ENCODE measurements at places on chromosomes 6 and 20.

DNA sequence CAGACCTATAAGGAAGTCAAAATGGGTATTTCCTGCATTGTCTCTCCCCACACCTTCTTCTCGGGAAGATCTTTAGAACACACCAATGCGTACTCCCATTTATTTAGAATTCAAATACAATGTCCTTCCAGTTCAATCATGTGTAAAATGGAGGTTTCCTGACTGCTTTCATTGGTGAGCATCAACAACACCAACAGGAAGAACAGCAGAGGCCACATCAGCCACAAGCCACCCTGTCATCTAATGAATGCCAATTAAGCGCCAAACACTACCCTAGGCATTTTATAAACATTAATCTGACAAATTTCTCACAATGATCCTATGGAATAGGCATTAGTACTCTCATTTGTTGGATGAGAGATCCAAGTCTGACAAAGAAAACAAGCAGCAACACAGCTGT, 68.4 kb upstream of the SMLR1 start:
- DNase-seq = no peak

DNA sequence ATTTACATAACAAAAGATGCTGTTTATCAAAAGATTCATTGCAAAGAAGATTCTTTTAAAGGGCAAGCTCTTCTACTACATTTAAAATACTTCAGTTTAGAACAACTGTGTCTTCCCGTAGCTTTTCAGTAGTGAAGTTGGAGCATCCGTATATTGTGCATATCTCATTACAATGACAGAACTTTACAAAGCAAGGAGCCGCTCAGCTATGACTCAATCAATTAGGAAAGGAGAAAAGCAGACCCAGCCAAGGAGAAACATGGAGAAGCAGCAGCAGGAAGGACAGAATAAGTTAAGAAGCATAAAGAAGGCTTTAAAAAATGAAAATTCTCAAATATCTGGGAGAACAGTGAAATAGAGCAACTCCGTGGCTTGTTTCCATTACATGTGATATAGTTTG, 132.6 kb upstream of the SMLR1 start:
- DNase-seq = no peak

- DNase-seq = no peak
Measured at GRCh38 chr6:148885136-148885865, 138.5 kb downstream of the UST start.

DNA sequence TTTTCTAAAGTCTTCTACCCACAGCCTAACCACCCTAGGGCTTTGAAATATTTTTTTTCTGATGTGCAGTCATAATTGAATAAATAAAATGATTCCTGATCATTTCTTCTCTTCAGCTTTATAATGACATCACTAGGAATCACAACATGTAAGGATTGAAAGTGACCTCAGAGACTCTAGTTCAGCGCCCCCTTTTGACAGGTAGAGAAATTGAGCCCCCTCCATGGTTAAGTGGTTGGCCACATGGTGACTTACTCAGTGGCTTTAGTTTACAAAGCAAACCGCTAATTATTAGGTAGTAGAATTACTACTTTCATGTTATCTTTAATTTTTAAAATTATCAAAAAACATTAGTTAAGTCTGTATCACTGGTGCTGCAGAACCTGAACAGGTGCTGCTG, 13.3 kb upstream of the SLC2A12 start:
- no peak for DNase-seq

DNA sequence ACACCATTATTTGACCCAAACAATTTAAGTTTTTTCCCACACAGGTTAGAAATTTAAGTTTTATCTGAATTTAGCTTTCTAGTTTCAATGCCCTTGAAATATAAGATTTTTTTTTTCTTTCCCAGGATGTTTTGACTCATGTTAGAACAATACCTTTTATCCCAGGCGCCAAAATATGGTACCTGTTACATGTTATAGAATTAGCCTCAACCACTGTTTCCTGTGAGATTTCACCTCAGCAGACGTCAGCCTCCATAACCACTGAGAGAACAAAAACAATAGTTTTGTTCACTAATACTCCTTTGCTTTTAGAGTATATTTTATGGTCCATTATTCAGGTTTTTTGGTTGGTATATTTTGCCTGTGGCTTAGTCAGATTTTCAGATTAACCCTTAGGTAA, 302.9 kb downstream of the CDKAL1 start:
- DNase-seq = no peak

- DNase-seq = no peak
Measured at GRCh38 chr6:156449128-156449527, 328.1 kb upstream of the ARID1B start.

DNA sequence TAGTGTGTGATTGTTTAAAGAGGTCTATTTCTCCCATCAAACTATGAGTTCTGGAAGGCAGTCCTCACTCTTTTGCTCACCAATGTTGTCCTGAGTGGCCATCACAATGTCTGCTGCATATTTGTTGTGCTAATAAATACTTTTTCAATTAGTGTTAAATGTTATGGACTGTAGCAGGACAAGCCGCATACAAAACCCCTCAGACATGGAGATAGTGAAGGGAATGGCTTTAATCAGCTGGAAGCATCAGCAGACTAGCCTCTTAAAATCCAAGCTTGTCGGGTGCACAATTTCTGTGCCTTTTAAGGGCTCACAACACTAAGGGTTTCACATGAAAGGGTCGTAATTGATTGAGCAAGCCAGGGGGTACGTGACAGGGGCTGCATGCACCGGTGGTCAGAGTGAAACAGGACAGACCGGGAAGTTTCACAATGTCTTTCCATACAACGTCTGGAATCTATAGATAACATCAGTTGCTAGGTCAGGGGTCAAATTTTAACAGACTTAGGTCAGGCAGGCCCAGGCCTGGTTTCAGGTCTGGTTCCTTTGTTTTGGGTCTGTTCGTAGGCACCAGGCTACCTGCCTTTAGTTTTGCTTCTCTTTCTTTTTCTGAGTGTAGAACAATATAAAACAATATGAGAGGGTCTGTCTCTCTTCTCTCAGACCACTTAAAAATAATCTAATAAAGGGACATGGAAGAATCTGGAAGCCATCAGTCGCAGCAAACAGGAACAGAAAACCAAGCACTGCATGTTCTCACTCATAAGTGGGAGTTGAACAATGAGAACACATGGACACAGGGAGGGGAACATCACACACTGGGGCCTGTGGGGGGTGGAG, 327.6 kb upstream of the HTR1E start:
- no peak for DNase-seq

- DNase-seq = no peak
Measured at GRCh38 chr6:143655541-143655940, 22.2 kb upstream of the PHACTR2 start.

- peak; percentile 80 for DNase-seq
Measured at GRCh38 chr6:136696783-136697364, 95.4 kb downstream of the MAP3K5 start.

DNA sequence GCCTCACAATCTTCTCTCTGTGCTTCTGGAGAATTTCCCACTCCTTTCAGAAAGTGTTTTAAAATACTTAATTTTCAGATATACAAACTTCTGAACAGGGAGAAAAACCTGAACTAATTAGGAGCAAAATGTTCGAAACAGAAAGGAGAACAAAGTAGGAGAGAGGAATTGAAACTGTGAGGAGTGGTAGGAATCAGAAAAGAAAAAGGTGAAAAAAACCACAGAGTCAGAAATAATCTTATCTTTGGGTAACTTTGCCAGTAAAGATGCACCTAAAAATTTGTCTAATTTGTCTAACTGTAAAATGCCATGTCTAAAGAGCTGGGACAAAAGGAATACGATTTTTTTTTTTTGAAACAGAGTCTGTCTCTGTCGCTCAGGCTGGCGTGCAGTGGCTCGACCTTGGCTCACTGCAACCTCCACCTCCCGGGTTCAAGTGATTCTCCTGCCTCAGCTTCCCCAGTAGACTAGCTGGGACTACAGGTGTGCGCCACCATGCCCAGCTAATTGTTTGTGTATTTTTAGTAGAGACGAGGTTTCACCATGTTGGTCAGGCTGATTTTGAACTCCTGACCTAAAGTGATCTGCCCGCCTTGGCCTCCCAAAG, 4.7 kb upstream of the RIPOR2 start:
- no peak for DNase-seq

DNA sequence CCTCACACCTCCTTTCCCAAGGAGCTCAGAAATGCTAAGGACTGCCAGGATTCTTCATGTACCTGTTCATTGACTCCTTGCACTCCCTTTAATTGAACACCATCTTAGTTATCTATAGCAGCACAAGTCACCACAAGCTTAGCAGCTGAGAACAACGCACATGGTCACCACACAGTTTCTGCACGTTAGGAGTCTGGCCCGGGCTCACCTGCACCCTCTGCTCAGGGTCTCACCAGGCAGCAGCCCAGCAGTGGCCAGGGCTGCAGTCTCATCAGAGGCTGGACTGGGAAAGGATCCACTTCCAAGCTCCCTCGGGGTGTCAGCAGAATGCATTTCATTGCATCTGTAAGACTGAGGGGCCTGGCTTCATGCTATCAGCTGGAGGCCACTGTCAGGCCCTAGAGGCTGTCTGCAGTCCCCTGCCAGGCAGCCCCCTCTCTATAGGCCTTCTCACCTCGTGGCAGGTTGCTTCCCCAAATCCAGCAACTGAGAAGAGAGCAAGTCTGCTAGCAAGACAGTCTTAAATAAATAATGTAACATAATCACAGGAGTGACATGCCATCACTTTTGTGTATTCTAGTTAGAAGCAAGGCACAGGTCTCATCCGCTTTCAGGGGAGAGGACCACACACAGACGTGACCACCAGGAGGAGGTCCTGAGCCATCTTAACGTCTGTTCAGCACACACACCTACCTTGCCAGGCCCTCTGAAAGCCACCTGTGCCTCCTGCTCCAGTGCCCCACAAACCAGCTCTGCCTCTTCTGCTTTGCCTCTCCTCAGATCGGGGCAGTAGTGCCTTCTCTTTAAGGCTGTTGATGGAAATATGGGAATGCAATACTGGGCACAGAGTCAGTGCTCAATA, 165.2 kb upstream of the CST7 start:
- no peak for DNase-seq

DNA sequence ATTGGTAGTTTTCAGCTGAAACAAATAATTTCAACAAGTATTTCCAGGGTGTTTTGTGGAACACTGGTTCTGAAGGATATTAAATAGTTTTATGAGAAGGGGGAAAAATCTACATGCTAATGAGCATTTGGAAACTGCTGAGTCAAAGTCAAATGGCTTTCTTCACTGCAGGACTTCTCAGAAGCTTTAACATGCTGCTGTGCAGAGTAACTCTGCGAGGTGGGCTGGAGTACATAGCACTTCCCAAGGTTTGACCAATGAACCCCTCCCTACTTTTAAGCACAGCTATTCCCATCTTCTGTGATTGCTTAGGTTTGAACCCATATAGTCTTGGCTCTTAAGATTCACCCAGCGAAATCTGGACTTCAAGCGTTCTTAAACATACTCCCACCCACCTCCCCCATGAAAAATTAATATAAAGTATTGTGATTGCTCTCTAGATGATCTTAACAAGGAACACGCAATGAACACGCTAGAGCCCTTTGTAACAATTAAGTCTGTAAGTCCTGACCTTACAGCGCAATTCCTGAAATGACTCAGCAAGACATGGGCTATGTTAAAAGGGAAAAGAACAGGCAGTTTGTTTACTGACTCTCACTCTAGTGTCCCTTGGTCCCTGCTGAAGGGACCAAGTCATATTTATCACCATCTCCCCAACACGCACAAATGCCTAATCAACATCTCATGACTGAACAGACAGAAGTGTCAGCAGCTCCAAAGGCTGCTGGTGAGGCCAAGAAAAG, 105.2 kb downstream of the NFATC2 start:
- no peak for DNase-seq

GRCh38 chr6:28522594-28523240, 3.0 kb upstream of the GPX5 start:
- no peak for DNase-seq

DNA sequence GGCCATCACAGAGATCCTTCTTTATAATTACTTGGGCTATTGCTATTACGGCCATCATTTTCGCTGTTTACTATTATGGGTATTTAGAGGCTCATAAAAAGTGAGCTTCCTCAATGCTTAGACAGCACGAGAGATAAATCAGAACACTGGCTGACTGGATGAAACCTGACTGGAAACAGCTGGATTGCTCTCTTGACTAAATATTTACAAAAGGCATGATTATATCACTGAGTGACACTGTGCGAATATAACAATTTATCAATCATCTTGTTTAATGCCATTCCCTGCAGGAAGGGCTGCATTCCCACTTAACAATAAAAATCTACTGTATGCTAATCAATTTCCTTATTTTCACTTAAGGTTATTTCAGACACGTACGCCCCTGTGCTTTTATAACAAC, 260.1 kb upstream of the ARID1B start:
- no peak for DNase-seq

GRCh38 chr6:27890445-27891319, 21.5 kb downstream of the OR2B2 start:
- no peak for DNase-seq

DNA sequence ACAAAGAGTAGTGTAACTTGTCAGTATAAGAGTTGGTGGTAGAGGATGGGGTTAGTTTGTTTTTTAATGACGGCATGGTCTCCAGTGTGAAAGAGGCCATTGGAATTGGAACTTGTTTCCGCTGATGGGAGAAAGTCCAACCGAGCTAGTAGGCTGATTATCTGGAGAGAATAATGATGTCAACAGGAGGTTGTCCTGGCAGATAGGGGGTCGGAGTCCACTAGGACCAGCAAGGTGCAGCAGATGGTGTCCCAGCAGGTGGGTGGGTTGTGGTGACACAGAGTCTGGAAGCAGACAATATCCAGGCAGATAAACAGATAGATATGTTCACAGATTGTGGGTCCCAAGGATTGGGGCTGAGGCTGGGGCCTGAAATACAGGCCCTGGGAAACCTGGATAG, 35.1 kb downstream of the PKIB start:
- peak; percentile 83 for DNase-seq

DNA sequence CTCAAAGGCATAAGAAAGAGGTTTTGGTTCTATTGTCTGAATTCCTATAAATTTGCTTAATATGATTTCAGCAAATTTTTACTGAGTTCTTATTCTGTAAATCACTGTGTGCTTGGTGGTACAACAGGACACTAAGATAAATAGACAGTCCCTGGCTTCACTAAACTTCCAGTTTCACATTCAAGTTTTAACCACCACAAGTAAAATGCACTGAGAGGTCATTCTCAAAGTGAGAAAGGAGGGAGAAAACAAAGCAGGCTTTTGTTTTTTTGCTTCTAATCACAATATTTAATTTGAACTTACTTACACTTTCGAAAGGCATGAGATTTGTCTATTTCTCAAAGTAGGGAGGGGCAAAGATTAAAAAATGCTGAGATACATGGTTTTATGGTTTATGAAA, 445.7 kb downstream of the CDC5L start:
- no peak for DNase-seq

GRCh38 chr6:170048615-170049256, 242.1 kb downstream of the DLL1 start:
- DNase-seq = no peak
